WTC11 (cell line): ENCODE measurements at places on chromosomes 2 and 18. TPM values are rescaled to one million over a fixed set of nuclear protein-coding genes. Genes with fewer than 3 reads are reported as not detected.

DNA sequence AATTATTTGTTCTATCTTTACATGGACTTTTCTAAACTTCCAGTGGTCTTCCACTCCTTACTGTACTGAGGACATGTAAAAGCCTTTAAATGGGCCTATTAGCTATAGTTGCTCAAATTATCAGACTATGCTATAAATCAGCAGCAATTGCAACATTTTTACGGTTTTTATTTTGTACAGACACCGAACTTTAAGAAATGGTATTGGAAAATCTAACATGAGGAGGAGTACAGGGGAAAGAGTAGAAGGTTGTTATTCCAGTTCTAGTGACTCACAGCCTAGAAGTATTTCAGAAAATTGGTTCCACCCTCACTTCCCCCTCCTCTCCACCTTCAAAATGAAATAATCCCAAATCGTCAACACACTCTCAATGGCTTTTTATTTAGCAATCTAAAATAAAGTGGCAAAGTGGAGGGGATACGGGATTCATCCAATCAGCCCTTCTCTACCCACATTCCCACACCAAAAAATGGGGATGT, 1.1 kb downstream of the NCKAP1 start:
- DNase-seq: no peak

DNA sequence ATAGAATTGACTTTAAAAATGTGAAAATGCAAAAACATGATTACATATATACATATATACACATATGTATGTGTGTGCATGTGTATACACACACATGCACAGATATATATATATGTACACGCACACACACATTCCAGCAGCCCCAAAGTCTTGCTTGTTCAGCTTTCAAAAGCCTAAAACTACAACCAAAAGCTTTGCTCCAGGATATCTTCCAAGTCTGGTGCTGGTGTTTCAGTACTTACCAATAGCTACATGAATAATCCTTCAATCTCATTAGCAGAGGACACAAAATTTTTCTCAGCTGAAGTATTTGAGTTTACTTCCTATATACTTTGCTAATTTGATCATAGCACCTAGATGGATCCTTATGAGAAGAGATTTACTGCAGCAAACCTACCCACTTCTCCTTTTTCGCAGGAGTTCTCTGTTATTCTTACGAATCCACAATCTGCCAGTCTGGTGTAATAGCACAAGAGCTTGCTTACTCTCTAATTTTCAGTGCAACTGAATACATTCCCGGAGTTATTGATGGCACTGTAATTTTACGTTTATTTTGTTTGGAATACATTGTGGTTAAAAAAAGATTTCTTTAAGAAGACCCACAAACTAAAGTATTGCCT, 553.3 kb downstream of the ARHGAP15 start:
- no peak for DNase-seq

- no peak for DNase-seq
Measured at GRCh38 chr2:129734343-129735034, 245.0 kb upstream of the RAB6C start.

DNA sequence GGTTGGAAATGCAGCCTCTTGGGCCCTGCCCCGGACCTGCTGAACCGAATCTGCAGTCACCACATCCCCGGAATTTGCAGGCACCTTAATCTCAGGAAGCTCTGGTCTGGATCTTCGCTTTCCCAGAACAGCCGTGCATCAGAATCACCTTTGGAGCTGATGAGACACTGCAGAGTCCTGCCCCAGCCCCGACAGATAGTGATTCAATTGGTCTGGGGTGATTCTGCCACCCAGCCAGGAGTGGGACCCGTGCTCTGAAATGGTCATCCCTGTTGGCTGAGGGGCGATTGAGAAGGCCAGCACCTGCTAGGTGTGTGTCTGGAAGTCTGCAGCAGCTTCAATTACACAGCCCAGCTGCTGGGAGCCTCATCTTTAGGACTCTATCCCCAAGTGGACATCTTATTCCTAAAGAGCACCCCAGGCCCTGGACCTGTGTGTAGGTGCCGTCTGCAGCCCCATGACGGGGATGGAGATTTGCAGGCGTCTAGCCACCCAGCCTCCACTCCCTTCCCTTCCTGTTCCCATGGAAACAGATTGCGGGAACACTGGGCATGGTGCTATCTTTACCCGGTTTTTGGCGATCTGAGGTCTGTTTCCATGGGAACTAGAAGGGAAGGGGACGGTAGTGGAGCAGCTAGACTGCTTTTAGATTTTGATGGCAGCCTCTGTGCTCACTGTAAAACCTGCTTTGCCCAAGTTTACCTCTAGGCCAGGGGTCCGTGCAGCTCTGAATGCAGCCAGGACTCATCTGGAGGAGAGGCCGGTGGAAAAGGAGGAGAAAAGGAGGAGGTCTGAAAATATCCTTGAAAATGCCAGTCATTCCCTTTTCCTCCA, 156.1 kb downstream of the LDLRAD4 start:
- no peak for DNase-seq

Gene AQP12A
- total RNA-seq: not detected in 3 replicates

Gene ILKAP
- total RNA-seq: 26.4 to 32.7 TPM (median 26.7 TPM) in 3 replicates

Gene NCKAP5
- total RNA-seq: 0.50 to 0.82 TPM (median 0.55 TPM) in 3 replicates

GRCh38 chr2:217915706-217916105, 87.1 kb downstream of the TNS1 start:
- no peak for DNase-seq

Gene SERPINB10
- not detected in 3 replicates for total RNA-seq

GRCh38 chr18:11316546-11316945, 167.2 kb upstream of the PIEZO2 start:
- DNase-seq: no peak

Gene ERLEC1
- 25.9 to 27.8 TPM (median 26.5 TPM) in 3 replicates for total RNA-seq

Gene SOWAHC
- total RNA-seq: 14.2 to 18.6 TPM (median 14.5 TPM) in 3 replicates

Gene FHOD3
- 3.8 to 4.8 TPM (median 4.6 TPM) in 3 replicates for total RNA-seq

GRCh38 chr2:232260075-232260474, 118.5 kb upstream of the ALPP start:
- DNase-seq: no peak

Gene GRHL1
- total RNA-seq: 2.7 to 5.0 TPM (median 4.7 TPM) in 3 replicates

GRCh38 chr2:110673201-110673600, 4.7 kb downstream of the BUB1 start:
- DNase-seq: no peak

- no peak for DNase-seq
Measured at GRCh38 chr2:79757526-79757925, 244.7 kb downstream of the CTNNA2 start.

Gene ZEB2
- total RNA-seq: 0.42 to 0.85 TPM (median 0.46 TPM) in 3 replicates

DNA sequence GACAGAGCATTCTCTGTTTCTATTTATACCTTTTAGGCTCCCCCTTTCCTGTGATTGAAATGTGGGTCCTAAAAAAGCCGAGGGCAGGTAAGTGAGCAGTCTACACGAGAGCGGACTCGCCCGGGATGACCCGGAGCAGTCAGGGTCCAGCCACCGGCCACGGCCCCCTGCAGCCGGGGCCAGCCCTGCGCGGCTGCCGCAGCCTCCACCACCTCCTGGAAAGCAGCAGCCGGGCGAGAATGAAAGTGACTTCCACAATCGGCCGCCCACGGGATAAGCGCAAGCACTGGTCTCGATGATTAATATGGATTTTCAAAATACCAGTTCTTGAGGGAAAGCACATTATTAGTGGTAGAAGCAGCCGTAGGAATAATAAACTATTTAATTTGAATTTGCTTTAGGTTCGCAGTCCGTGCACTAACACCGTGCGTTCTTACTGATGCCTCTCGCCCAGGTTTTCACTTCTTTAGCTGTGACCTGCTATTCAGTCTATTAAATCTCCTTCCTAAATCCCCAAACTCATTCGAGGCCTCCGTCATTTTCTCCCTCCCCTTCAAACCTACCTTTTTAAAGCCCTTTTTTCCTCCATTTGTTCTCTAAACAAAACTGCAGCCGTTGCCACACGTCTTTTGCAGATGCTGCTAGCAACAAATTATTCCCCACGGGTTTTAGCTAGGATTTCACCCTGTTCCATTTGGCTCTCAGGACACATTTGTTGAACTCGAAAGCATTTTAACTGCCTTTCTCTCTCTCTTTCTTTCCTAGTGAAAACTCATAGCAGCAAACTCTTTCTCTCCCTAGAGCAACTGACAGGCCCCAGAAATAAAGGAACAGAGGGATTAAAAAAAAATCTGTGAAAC, 1015.1 kb upstream of the PIK3C3 start:
- no peak for DNase-seq

Gene TMEM37
- 7.6 to 9.6 TPM (median 8.5 TPM) in 3 replicates for total RNA-seq

GRCh38 chr18:33469699-33470098, 29.2 kb upstream of the CCDC178 start:
- DNase-seq: no peak

DNA sequence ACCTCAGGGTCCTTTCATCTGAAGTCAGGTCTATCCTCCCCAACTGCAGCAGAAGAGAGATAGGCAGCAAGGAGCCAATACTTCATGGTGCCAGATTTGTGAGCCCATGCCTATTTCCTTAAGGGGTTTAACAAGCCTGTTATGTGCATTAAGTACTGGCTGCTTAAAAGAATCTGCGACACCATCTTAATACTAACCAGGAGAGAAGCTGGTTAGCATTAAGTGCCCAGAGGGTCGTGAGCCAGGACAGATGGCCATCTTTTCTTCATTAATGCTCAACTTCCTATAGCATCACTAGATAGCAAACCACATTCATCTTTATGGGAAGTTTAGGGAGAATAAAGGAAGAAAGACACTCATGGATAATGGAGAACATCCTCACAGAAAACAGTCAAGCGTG, 289.1 kb downstream of the ETAA1 start:
- DNase-seq: no peak

Gene FAM124B
- total RNA-seq: 3.7 to 4.4 TPM (median 3.9 TPM) in 3 replicates

- DNase-seq: no peak
Measured at GRCh38 chr2:237711458-237712150, 84.2 kb downstream of the LRRFIP1 start.

DNA sequence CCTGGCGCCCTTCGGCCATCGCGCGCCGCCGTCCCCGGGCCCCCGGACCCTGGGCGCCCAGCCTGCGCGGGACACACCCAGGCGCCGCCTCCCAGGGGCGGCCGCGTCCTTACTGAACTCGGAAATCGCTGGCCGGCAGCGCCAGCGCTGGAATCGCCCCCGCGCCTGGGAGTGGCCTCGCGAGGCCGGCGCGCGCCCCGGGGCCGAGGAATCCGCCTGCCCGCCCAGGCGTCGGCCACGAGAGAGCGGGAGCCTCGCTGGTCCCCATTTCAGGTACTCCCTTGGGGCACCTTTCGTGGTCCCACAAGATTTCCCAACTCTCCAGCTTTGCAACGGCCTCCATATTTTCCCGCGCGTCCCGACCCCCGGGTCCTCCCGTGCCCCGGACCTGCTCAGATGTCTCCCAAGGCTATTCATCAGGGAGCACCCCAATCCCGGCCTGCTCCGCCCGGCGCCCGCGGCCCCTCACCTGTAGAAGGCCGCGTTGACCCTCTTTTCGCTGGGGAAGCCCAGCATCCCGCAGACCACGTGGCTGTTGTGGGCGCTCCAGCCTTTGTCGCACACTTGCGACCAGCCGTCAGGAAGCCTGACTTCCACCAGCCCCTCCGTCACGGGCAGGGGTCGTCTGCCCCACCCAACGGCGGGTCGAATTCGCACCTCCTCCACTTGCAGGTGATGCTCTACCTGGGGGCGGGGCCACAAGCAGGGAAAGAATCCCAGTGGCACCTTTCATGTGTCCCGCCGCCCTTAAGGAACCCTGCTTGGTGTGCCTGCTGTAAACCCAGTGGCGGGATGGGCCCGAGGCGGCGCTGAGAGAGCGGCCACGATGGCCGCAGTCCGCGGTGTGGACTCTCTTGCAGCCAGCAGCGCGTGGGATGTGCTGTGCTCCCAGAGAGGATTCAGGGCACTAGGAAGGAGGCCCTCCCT, 4.6 kb downstream of the LOXL3 start:
- DNase-seq: peak; percentile 83

DNA sequence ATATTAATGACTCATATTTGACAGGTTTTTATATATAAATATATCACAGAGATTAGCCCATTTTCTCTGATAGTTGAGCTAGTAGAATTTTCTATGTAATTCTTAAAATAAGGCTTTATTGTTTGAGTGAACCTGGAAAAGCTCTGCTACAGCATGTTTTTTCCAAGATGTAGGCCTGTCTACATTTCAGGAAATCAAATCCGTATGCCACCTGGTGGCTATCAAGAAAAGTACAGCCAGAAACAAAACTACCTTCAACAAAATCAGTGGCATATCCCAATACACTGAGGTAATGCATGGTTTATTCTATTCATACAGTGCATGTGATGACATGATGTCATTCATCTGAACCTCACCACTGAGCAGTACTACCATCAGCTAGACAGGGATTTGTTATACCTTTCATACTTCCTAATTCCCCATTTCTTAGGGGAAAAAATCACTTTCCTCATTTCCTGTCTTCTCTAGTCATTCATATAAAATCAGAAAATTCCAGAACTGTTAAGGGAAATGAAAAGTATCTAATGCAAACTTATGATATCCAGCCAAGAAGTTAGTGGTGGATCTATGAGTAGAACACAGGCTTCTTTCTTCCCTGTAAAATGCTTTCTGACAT, 310.4 kb upstream of the SYT4 start:
- DNase-seq: no peak

- no peak for DNase-seq
Measured at GRCh38 chr2:62382757-62383156, 123.2 kb downstream of the TMEM17 start.

Gene PTPRN
- total RNA-seq: 3.8 to 5.7 TPM (median 5.2 TPM) in 3 replicates

DNA sequence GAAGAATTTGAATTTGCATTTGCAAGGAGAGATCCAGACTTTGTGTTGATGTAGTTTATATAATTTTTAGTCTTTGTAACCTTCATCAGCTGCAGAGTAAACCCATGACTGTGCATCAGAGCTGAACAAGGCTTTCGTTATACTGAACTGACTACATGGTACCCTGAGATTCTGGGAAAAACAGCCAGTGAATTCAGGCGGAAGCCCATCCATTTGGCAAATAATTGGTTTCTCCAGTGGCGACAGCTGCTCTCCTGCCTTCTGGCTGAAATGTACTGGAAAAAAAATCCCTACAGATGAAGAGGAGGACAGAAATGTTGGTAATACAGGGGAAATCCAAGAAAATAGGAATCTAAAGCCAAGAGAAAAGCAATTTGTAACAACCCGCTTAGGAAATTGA, 657.5 kb upstream of the CDH7 start:
- no peak for DNase-seq
